ENCODE measurements at places on chromosomes 3 and 15.

DNA sequence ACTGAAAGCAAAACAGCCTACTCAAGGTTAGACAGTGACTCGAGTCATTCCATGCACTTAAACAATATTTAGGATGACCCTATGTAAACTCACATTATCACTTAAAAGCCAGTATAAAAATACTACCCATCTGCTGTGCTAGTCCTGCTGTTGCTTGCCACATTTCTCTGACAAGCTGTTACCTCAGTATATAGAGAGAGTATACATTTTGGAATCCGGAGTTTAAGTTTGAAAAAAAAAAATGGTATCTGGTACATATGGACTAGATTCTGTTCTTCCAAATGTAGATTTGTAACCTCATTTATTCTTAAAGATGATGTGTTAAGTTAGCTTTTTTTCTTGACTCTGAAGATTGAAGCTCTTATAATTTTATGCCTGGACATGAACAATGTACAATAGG is 503.8 kb upstream of the TPRG1 start:
- no peak for DNase-seq

- no peak for DNase-seq
Measured at GRCh38 chr3:101954936-101955335, 105.6 kb downstream of the NFKBIZ start.

DNA sequence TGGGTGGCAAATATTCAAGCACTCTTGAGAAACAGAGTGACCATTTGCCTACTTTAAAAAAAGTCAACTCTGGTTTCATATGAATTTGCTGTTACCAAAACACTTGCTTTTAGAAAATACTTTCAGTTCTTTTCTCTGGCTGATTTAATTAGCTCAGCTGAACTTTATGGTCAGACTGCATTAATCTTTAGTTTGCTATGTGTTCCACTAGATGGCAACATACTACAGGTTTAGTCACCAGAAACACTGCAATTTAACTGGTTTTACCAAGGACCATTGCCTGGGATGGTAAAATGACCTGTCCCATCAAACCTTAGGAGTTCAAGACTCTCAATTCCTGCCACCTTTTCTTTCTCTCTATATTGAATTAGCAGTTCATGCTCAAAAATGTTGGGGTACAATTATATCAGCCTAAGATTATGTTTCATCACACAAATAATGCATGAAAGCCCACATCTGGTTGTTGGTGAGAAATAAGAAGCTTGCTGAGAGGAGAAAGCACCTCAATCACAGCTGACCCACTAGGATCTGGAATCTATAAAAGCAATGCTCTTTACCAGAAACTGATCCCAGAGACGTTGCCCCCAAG is 14.2 kb downstream of the EIF4E3 start:
- no peak for DNase-seq

GRCh38 chr15:92161039-92161670 is 232.5 kb upstream of the ST8SIA2 start:
- DNase-seq = no peak

DNA sequence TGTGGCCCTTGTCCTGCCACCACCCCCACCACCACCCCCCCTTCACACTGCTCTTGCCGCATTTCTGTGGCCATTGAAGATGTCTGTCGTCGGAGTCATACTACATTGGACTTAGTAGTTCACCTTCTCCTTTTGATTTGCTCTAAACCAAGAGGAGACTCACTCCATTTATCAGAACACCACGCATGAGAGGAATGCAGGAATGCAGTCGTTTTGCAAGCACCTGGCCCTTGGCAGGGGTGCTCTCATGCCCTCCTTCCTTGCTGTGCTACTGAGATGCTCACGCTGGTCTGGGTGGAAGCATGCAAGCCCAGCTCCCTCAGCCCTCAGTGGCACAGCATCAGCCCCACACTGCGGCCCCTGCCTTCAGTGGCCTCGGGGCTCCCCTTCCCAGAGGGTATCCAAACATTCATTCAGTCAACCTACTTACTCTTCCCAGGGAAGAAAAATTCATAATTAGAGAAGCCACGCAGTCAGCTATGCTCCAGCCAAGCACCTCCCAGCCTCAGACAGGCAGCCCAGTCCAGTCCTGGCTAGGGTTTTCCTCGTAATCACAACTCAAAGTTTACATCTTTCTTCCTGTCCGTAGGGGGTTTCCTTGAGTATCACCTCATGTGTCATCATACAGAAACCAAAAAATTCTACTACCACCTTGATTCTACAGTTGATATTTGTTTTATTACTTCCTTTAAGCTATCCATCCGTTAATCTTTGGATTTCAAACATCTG is 520.0 kb downstream of the GABRG3 start:
- no peak for DNase-seq

- DNase-seq = no peak
Measured at GRCh38 chr3:147371771-147372340, 34.5 kb downstream of the ZIC4 start.

GRCh38 chr3:43364926-43365325 is 78.6 kb downstream of the SNRK start:
- no peak for DNase-seq

DNA sequence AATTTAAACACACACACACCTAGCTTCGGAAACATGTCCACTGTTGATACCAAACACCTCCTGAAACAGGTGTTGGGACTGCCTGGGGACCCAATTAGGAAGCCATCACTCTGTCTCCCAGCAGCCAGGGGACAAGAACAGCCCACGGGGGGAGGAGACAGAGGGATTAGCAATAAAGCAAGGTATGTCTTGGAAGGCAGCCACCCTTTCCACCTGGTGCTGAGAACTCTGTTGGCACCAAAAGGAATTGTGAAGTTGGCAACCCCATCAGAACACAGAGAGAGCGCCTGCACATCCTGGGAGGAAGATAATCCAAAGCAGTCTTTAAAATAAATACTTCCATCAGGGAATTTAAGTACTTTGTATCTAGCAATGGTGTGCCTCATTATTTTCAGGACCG is 111.0 kb downstream of the ADAMTS17 start:
- no peak for DNase-seq

- DNase-seq = peak; percentile 36
Measured at GRCh38 chr3:69410301-69410700, 24.4 kb upstream of the FRMD4B start.

DNA sequence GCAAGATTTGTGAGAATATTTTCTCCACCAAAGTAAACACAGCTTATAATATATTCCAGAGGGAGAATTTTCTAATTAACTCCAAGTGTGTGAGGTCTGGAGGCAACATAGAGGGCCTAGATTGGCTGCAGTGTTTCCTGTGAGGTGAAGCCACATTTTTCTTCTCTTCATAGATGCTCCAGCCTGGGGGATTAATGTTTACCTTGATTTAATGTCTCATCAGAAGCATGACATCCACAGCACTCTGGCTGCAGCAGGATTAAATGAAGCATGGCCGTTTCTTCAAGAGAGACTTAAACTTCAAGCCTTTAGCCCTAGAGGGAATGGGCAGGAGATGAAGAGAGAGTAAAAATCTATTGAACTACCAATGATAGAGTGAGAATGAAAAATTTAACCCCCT is 137.9 kb upstream of the ZBTB20 start:
- no peak for DNase-seq

GRCh38 chr3:46483825-46484224 is 14.0 kb upstream of the RTP3 start:
- no peak for DNase-seq

DNA sequence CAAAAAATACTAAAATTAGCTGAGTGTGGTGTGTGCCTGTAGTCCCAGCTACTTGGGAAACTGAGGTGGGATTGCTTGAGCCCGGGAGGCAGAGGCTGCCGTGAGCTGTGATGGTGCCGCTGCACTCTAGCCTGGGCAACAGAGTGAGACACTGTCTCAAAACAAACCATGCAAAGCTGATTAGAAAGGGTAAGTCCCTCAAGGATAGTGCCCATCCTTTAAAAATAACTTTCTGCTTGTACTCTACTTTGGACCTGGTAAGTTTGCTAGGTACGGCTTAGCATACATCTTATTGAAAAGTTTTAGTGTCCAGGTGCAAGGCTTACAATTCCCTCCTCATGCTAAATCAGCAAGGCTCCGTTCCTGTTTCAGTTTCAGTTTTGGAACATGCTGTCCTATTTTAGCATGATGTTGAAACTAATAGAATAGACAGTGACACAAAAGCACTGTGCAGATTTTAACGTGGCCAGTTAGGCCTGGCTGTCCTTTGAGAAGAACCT is 21.4 kb downstream of the FEM1B start:
- DNase-seq = no peak

DNA sequence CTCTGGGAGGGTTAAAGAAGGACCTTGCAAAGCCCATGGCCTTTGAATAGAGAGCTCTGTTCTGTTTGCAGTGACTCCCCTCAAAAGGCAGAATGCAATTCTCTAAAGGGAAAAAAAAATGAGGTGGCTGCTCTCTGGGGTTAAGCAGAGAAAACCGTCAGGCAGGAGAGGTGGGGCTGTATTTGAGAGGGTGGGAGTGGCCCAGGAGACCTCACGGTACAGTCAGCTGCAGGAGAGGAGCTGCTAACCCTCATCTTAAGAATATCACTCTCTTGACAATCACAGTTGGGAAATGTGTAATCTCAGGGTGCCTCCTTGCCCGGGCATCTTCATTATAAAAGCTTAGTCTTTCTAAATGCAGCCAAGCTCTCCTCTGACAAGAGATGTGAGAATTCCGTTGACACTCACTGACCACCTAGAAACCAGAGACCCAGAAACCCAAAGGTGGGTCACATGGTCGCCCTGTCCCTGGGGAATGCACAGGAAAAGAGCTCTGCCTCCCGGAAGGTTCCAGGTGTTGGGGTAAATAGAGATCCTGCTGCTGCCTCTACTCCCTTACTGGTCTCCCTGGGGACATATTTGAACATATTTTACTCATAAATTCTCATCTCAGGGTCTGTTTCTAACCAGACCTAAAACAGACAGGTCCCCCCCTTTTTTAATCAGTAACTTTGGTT is 159.1 kb upstream of the CTDSPL start:
- no peak for DNase-seq

DNA sequence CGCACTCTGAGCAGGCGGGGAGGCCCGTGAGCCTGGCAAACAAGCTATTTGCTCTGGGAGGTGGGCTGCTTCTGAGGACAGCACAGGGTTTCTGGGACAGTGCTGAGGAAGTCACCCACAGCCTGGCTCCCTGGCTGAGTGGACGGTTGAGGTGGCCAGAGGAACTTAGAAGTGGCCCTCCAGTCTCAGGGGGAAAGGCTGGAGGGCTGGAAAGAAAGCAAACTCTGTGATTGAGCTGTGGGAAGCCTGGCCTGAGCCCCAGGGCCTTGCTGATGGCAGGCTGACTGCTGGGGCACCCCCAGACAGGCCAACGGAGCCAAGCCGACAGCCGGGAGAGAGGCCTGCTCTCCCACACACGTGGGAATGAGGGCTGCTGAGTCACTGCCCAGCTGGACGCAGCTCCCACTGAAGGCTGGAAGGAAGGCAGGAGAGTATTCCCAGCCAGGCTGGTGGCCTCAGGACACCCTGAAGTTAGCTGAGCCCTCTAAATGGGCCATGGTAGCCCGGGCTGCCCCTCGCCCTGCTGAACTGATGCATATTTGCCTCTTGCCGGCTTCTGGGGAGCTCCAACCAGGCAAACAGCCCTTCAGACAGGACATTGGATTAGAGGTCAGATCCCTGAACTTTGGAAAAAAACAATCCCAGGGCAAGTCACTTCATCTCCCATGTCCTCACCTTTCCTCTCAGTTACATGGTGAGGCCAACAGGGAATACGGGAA is 98.0 kb upstream of the TLE3 start:
- no peak for DNase-seq

DNA sequence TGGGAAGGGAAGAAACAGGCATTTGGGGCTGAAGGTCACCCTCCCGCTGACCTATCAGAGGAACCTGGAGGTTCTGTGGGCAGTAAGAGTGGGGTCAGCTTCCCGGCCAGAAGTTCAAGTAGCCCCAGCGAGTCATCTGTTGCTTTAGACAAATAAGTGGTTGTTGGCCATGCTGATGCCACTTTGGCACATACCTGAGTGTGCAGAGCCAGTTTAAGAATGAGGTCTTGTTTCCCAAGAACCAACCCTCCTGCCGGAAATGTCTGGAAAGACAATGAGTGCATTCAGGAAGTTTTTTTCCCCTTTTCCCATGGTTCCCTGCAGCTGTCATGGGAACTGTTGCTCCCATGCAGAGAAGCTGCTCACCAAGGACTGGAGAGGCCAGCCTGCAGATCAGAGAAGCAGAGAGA is 166.7 kb downstream of the ZNF621 start:
- DNase-seq = no peak

DNA sequence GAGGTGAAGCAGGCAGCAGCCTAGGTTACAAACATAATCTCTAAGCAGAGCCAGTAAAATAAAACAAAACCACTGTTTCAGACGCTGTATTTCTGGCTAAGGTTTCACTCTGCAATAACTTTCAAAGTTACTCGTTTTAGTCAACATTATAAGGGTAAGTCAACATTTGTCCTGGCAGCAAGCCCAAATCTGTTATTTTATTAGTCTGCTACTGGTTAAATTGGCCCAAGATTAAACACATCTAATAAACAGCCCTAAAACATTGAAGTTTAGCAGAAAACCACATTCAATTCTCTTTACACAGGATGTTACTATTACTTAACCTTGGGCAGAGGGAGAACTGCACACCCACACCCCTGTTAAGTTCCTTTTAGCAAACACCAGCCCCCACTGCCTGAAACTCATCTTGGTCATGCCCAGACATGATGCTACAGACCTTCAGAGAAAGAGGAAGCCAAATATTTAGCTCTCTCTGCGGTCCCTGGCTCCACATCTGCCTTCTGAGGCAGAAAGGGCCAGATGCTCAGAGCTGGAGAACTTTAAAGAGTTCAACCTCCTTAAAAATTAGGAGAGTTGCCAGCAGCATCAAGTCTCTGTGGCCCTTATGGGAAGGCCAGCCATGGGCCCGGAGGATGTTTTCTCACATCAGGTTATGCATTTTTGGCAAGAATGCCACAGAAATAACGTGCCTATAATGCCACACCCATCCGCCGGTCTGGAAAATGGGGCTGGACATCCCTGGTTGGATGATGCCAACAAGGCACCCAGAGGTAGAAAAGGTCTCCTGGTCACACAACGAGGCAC is 17.9 kb downstream of the ARHGEF3 start:
- DNase-seq = peak; percentile 53

GRCh38 chr3:195129644-195130492 is 141.1 kb downstream of the XXYLT1 start:
- peak; percentile 15 for DNase-seq

DNA sequence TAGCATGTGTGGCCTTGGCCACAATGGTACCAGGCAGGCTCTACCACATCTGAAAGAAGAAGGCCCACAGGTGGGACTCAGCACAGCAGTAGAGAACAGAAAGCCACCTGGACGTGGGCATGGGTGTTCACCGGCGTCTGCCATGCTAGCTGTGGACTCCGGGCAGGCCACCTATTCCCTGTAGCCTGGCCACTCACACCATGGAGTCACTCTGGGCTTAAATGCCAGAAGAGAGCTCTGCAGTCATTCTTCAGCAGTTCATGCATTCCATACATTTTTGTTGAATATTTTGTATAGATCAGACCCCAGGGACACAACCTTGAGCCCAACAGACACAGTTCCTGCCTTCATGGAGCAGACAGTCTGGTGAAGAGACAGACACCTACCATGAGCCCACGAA is 138.6 kb downstream of the SRGAP3 start:
- no peak for DNase-seq

- no peak for DNase-seq
Measured at GRCh38 chr3:87979527-87979926, 79.3 kb downstream of the CGGBP1 start.

GRCh38 chr15:73866881-73867410 is 6.4 kb upstream of the TBC1D21 start:
- DNase-seq = no peak
